Stimulated activated CD4-positive, alpha-beta T cell treated with anti-CD3 and anti-CD28 coated beads, Interleukin-15, amount 100 ng/mL, for 48 hours (primary cell): ENCODE measurements at places on chromosomes 5 and 9.

GRCh38 chr9:125172031-125172755 lies 17.4 kb downstream of the PPP6C start:
- no peak for DNase-seq

DNA sequence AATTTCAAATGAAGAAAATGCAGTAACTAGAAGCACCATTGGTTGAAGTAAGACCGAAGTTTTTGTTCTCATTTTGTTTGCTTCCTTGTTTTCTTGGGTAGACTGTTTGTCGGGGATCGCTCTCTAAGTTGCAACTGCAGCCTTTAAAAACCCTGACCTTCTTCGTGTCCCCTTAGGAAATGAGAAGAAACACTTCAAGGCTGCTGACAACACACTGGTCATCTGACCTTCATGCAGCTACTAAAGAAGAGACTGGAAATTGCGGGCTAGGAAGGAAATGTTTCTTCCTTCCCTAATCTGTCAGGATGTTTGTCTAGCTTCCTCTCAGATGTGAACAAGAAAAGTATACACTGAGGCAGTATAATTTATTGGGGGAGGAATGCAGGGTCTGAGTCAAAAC lies 50.7 kb upstream of the CHSY3 start:
- DNase-seq, result no peak

- no peak for DNase-seq
Measured at GRCh38 chr5:73605223-73606087, 20.5 kb upstream of the ARHGEF28 start.

DNA sequence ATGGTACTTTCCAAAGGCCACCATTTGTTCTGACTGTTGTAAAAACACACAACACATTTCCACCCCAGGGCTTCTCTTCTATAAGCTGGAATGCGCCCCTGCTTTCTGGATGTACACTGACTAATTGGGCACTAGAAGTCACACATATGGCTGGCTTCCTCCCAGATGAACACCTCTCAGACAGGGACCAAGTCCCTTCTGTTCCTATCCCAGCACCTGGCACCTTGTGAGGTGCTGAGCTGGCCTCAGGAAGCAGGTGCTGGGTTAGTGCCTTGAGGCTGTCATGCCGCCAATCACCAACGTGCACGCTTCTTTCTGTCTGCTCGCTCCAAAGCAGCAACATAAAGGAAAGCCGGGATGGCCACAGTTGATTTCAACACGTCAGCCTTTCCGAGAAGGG lies 93.2 kb downstream of the FSTL4 start:
- no peak for DNase-seq

- no peak for DNase-seq
Measured at GRCh38 chr9:121568343-121569265, 69.0 kb upstream of the GGTA1 start.

- DNase-seq, result no peak
Measured at GRCh38 chr9:120791161-120791560, 2.1 kb downstream of the FBXW2 start.

DNA sequence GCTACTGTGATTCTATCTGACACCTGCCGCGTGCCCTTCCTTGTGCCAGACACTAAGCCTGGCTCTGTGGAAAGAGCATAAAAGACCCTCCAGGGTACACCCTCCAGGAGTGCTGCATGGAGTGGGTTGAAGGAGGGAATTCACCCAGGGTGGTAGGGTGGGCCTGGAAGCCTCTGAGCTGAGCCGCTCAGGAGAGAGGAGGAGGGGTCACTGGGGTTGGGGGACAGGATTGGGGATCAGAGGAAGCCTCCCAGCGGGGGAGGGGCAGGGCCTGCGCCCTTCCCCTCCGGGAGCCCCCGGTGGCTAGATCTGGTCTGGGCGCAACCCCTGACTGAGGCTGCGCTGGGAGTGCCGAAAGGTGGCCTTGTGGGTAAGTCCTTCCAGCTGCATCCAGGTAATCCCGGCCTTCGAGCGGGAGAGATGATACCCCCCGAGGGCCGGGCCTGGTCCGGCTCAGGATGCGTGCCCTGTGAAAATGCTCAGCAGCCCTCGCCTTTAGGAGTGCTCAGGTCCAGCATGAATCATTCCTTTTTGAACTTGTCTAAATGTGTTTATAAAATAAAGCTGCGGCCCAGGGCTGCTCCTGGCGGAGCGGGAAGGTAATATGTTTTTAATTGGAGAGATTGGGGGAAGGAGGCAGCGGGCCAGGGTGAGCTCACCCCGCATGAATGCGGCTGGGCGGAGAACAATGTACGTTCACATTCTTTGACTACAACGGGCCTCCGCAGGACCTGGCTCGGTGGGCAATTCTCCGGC lies 118.1 kb upstream of the SMIM23 start:
- DNase-seq, result no peak

DNA sequence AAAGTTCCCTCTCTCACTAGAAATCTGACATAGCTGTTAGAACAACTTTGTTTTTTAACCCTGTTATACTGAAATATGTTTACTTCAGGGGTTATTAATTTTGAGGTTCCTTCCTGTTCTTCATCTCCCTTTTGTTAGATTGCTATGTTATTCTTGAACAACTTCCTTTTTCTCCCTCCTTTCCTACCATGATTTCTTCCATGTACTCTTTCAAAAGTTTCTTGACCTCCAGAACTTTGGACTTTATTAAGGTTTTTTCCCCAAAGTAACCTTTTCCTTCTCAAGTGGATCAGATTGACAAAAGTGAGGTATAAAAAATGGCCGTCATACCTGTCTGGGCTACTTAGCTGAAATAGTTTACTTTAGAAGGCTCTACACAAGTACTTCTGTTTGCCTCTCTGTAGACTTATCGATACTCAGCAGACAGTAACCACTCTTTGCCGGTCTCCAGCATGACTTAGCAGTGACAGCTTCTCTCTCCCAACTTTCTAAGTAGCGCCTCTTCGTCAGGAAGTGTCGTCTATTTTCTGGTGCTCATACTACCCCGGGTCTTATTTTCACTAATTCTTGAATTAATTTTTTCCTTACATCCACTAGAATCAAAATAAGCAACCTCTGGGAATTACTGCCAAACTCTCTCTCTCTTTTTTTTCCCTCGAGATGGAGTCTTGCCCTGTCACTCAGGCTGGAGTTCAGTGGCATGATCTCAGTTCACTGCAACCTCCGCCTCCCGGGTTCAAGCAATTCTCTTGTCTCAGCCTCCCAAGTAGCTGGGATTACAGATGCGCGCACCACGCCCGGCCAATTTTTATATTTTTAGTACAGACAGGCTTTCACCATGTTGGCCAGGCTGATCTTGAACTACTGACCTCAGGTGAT lies 19.7 kb downstream of the NFIL3 start:
- no peak for DNase-seq

DNA sequence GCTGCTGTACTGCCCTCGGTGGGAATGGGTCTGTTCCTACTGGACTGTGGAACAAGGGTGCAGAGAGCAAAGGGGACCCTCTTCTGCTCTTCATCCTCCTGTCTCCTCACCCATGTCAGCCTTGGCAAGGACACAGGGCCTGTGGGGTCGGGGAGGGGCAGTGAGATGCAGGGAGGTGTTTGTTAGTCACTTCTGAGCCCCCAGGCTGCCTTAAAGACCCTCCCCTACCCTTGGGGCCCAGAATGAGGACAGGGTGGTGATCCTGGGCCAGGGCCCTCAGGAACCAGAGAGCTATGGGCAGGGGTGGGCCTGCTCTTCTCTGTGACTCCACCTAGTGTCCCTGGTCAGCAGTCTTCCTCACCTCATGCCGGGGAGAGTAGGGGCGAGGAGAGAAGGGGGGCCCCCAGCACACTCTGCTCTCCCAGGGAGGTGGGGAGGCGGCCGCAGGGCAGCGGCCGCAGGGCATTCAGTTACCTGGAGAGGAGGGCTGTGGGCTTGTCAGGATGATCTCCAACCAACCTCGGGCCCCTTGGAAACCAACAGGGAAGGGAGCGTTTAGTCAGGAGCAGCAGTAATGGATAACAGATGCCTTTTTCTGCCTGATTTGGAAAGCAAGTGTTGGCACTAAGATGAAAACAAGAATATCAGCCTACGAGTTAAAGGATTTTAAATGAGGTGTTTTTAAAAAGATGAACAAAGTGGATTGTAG lies 62.0 kb upstream of the GARNL3 start:
- no peak for DNase-seq

GRCh38 chr5:144944936-144945335 lies 774.3 kb downstream of the KCTD16 start:
- no peak for DNase-seq

DNA sequence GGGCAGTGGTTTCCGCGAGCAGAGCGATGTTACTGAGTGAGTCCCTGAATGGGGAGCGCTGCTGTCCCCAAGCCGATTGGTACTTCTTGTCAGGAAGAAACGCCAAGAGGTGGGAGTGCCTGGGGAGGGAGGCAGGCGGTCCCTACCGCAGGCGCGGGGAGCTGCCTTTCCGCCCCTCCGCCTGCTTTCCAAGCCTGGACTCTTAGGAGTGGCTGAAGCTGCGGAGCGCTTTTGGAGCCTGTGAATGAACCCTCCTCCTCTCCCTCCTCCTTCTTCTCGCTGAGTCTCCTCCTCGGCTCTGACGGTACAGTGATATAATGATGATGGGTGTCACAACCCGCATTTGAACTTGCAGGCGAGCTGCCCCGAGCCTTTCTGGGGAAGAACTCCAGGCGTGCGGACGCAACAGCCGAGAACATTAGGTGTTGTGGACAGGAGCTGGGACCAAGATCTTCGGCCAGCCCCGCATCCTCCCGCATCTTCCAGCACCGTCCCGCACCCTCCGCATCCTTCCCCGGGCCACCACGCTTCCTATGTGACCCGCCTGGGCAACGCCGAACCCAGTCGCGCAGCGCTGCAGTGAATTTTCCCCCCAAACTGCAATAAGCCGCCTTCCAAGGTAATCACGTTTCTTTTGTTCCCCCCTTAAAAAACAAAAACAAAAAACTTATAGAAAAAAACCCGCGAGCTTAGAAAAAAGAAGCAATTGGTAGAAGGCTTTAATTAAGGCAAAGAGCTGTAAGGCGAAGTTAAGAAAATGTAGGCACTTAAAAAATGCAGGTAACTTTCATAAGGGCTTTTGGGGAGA lies at the start of gene VCAN:
VCAN (plus strand) TSS at position 340 of the 808 bp plus-strand sequence. CDS start 11,775 bp downstream, outside the sequence.
- DNase-seq, result no peak

GRCh38 chr9:87682618-87683017 lies 43.3 kb upstream of the CTSL start:
- DNase-seq, result no peak

DNA sequence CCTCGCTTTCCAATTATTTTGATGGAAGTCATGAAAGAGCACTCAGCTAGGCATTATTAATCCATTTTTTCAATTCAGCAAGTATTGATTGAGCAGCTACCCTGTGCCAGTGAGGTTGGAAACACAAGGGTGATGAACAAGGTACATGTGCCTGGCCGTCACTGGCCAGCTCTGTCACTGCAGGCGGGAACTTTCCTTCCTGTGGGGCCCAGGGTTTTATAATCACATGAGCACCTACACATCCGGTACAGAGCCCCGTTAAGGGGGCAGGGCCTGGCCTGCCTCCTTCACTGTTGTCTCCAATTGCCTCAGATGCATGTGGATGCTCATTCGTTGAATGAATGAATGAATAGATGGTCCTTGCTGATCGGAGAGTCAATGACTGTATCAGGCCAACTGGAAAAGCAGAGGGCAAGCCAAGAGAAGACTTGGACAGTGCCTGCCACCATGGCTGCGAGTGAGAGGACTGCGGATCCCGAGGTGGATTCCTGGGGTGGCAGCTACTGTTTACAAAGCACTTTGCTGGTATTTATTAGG lies 55.9 kb upstream of the KCNMB1 start:
- no peak for DNase-seq

- no peak for DNase-seq
Measured at GRCh38 chr5:72096602-72097188, 10.6 kb upstream of the MAP1B start.

- no peak for DNase-seq
Measured at GRCh38 chr5:145637396-145637795, 197.7 kb downstream of the PRELID2 start.

DNA sequence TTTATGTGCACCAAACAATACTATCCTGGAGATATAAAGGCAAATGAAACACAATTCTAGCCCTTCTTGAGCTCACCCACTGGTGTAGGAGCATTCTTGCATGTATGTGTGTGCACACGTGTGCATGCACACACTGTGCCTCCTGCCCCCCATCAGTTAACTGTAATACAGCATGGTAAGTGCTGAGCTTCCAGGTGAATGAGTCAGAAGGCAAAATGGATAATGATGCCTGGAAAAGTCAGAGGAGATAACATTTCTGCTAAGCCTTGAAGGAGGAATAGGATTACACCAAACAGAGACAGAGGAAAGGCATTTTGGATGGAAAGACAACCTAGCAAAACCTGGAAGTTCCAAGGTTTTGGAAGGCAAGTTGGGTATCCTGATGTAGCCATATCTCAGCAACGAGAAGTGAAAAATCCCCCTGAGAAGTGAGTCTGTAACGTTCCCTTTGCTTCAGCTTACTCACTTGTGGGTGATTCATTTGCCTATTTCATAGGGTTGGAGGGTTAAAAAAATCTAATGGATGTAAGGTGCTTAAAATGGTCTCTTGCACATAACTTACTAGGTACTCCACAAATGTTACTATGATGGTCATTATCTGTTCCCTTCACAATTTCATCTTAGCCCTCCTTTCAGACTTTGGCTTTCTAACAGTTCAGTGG lies 101.4 kb upstream of the STC2 start:
- DNase-seq, result no peak

DNA sequence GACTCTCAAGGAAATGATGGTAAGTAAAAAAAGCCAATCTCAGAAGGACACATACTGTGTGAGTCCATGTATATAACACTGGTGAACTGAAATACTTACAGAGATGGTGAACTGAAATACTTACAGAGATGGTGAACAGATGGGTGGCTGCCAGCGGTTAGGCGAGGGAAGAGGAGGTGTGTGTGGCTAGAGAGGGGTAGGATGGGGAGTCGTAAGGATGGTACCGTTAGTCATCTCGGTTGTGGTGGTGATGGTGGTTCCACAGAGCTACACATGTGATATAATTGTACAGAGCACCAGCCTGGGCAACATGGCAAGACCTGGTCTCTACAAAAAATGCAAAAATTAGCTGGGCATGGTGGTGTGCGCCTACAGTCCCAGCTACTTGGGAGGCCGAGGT lies 113.6 kb upstream of the RAPGEF1 start:
- DNase-seq, result no peak

- no peak for DNase-seq
Measured at GRCh38 chr9:98230789-98231188, 24.7 kb downstream of the TBC1D2 start.

DNA sequence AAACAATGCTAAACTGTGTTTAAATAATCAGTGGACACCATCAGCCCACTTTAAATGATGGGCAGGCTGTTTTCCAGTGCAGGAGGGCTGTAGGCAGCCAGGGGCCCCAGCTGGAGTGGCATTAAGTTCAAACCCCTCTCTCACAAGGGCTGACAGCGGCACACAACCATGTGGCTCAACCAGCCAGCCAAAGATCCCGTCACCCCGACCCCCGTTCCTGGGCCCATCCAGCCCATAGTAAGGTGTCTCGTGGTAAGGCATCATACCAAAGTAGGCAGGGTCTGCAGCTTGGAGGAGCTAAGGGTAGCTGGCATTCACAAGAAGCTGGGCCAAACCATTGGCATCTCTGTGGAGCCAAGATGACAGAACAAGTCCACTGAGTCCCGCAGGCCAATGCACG lies 24.9 kb downstream of the BTNL9 start:
- no peak for DNase-seq
